ENCODE measurements at places on chromosomes 6 and 20. TPM values are rescaled to one million over a fixed set of nuclear protein-coding genes. Genes with fewer than 3 reads are reported as not detected.

MROH8 gene
- 10.5 TPM for total RNA-seq

- DNase-seq, result no peak
These were observed 17.2 kb upstream of the MYT1 start for GRCh38 chr20:64146936-64147477.

GRCh38 chr20:14612391-14612790 is 275.0 kb upstream of the FLRT3 start:
- no peak for DNase-seq

DNA sequence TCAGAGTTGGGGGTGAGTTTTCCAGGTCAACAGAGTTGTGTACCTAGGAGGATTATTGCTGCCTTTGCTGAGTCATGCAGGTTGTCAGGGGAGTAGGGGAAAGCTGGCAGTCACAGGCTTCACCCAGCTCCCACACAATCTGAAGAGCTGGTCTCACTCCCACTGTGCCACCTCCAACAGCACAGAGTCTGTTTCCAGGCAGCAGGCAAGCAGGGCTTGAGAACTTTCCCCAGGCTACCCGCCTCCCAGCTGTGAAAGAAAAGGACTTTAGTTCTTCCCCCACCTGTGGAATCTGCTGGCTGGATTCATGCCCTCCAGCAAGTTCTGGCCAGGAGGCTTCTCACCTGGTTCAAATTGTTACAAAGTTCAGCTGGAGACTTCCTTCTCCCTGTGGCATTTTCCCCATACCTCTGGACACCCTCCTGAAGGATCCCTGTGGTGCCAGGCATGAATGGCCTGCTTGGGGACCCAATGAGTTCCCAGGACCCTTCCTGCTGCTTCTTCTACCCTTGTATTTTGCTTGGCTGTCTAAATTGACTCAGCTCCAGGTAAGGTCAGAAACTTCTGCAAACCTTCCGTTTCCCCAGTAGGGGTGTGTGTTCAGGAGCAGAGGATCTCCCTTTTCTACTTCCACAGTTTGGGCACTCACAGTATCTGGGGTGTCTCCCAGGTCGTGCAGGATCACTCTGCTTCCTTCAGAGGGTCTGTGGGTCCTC is 378.1 kb upstream of the MAN1A1 start:
- no peak for DNase-seq
